ENCODE measurements at places on chromosomes 12 and 14.
A peak's percentile ranks its signal among the peaks of the same experiment; 100 is the strongest.

DNA sequence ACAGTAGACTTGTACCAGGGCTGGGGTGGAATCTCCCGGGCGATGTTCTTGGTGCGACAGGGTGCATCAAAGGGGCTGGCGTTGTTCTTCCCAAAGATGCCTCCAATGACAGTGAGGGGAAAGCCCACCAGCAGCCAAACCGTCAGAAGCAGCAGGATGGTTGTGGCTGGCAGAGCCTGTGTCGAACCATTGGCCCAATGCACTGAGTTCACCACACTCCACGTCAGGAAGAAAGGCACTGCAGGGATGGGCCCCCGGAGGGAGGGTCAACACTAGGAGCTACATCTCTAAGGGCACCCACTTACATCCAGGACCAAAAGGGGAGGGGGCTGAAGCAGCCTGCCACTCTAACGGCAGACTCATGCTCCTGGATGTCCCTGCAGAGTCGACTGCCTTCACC is 1.8 kb upstream of the IPO4 start:
- DNase-seq, result no peak

- DNase-seq, result peak; percentile 1
Observed at GRCh38 chr12:6140651-6141447, 16.4 kb upstream of the VWF start.

- no peak for DNase-seq
Observed at GRCh38 chr14:24133735-24134134, 2.3 kb upstream of the PSME1 start.

DNA sequence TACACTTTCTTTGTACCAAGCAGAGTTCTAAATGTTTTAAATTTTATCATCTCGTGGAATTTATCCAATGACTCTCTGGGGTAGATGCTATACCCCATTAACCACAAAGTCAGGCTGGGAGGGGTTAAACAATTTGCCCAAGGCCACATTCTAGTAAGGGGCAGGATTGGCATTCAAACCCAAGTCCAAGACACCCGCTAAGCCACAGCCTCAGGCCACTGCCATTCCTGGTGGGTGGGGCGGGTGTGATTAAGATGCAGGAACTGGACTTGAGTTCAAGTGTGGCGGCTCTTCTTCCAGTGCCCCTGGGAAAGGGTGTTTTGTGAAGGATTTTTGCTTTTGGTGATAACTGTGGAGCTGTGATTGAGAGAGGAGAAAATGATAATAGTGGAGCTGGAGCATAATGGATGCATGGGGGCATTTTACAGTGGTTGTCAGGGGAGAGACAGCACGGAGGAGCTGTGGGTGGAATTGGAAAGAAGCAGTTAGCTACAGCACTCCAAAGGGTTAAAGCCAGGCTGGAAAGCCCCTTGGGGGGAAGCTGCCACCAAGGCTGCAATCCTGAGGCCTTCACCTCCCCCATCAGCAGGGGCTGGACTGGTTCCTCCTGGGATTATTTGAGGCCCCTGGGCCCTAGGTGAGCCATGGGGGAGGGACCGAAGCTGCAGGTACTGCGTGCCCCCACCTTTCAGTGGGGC is 1.0 kb upstream of the VRTN start:
- DNase-seq, result no peak

- DNase-seq, result peak; percentile 52
Observed at GRCh38 chr14:50560931-50561285, 963 bp downstream of the ATL1 start.

DNA sequence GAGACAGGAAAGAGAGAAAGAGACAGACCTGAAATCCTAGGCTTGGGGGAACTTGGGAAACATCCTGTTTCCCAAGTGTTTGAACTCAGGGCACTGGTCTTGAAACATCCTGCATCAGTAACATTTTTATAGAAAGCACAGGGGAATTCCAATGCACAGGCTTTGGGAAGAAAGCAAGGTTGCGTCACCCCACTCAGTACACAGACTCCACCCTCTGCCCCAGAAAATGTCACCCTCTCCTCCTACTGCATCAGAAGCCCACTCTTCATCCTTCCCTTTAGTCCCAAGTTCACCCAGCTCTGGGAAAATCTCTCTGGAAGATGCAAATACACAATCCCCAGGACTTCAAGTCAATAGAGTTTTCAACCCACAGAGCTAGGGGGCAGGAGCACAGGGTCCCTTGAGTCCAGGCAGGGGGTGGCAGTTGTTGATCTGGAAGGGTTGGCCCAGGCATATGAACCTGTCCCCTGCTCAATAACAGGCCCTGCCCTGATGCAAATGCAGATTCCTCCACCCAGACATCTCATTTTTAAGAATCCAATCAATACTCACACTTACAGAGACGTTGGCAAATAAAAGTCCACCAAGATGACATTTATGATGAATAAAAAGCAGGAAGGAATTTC is 1.7 kb downstream of the RDH16 start:
- DNase-seq, result no peak

All from stimulated activated CD8-positive, alpha-beta memory T cell treated with anti-CD3 and anti-CD28 coated beads, Interleukin-7, amount 100 ng/mL, for 4 hours (primary cell).